ENCODE measurements at places on chromosomes 3 and 15.

DNA sequence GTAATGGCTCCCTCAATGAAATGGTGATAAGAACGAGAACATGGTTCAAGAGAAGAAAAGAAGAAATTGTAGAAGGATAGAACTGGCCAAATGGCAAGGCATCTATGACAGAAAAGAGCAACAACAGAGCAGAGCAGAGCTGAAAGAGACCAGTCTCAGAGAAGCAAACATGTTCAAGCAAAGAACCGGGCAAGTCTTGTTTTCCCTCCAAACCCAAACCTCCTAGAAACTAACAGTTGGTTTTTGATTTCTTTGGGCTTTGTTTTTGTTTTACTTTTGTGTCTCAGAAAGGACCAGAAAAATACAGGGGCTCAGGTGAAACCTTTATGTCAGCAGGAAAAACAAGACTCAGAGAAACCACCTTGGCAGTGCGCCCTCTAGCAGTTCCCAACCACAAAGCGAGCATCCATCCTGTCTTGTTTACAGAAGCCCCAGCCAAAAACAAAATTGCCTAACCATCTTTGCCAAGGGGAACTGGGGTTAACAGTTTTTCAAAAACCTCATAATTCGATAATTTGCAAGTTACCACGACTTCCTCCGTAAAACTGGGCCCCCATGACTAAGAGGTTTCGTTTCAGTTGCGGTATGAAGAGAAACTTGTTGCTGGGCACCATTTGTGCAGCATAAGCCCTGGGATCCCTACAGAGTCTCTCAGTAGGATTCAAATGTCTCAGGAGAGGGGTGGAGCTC is 159.2 kb upstream of the SLC24A5 start:
- DNase-seq = no peak

- no peak for DNase-seq
Measured at GRCh38 chr3:132669256-132669777, 9.2 kb downstream of the UBA5 start.

- DNase-seq = no peak
Measured at GRCh38 chr3:138493804-138494606, 59.6 kb downstream of the ESYT3 start.

DNA sequence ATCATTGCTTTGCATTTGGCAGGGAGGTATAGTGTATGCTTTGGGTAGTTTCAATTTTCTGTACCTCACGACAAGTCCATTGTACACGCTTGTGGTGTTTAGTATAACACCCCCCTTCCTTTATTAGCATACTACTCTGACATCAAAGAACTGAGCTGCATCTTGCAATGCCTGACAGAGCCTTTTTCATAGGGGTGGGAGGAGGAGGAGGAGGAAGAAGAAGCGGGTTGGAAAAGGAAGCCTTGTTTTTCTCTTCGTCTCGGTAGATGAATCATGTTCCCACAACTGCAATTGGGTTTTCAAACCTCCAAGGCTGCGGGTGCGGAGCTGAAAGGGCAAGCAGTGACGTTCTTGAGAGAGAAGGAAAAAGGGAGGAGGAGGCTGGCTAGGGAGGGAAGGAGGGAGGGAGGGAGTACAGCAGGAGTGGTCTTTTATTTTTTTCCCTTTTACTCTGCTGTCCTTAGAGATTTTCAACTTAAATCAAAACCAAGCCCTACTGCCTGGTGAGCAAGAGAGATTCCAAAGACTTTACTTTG is 175.7 kb downstream of the KLHL25 start:
- peak; percentile 71 for DNase-seq

DNA sequence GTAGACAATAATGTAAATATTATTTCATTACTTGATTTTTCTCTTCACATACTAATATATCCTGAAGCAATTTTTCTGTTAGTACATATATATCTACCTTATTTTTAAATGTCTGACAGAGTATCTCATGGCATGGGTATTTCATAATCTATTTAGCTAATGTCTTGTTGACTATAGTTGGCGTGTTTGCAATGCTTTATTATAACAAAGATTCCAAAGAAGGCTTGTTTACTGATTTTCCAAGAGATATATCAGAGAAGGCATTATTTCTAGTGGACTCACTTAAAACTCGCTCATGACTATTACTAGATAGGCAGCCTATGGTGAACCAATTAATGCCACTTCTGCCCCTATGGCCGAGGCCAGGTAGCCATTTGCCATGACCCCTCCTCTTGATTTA is 152.4 kb upstream of the RORA start:
- DNase-seq = no peak

GRCh38 chr3:189794518-189794917 is 163.3 kb downstream of the TP63 start:
- DNase-seq = no peak

DNA sequence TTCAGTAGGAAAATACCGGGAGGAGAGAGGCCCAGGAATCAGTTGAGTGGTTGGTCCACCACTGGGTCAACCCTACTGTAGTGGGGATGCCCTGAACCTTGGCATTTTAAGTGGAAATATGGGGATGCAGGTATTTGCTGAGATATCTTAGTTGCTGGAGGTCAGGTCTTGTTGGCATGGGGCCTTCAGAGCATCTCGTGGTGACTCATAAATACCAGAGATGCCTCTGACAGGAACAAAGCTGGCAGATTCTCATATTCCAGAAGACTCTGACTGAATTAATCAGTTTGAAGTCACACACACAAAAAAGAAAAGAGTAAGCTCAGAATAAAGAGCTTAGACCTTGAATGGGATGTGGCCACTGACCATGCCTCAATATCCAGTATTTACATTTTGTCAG is 91.6 kb downstream of the CACNA2D3 start:
- no peak for DNase-seq

GRCh38 chr15:29681946-29682345 is 140.3 kb downstream of the TJP1 start:
- no peak for DNase-seq

GRCh38 chr15:70357453-70357852 is 259.7 kb upstream of the TLE3 start:
- no peak for DNase-seq

DNA sequence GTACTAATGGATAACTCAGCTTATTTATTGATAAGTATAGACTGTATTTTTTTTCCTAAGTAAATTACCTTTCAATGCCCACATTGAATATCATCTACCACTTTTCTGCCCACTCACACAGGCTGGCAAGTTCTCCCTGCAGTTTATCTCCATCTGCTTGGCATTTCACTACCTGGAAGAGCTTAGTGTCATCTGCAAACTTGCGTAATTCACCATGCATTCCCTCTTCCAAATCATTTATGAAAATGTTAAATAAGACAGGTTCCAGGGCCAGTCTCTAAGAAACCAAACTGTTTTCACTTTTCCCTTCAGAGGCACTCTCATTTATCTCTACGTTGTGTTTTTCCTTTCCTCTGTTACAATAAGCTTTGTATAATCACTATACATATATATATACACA is 1076.6 kb downstream of the IGSF11 start:
- DNase-seq = no peak
